Stimulated activated CD4-positive, alpha-beta T cell treated with anti-CD3 and anti-CD28 coated beads, Interleukin-15, amount 100 ng/mL, for 24 hours (primary cell): ENCODE measurements at places on chromosomes 4 and X.

DNA sequence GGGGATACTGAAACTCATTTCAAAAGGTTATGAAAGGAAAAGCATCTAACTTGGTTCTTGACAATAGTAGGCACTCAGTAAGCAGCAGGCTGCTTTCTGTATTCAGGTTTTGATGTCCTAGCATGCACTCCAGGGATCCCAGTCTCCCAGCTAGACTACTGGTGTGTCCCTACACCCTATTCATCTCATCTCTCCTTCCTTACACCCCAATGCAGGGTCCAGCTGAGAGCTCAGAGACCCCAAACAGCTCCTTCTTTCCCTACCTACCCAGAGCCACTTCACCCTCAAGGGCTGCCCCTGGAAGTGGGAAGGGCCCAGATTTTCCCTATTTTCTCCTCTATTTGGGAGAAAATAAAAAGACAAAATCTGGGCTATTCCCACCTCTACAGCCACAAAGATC, 1.6 kb upstream of the EFNB1 start:
- DNase-seq, result no peak

GRCh38 chr4:76053730-76054129, 17.9 kb upstream of the CXCL11 start:
- DNase-seq, result no peak

DNA sequence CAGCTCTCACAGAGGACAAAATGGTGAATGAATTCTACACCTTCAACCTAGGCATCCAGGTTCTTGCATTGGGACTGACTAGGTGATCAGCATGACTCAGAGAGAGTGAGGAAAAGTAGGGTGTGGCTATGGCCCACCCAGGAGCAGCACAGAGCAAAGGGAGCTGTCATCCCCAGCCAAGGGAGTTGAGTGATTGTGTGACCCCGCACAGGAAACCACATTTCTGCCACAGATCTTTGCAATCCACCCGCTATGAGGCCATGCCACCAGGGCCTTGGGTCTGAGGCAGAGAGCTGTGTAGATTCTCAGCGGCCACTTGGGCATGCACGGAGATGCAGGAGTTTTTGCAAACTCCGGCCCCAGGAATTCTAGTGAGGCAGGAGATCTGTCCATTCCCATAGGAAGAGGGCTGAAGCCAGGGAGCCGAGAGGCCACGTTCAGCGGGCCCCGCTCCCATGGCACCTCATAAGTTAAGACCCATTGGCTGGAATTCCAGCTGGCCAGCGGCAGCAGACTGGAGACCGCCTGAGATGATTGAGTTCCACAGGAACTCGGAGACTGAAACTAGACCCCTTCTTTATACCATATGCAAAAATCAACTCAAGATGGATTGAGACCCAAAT, 75.9 kb downstream of the NAA11 start:
- no peak for DNase-seq

DNA sequence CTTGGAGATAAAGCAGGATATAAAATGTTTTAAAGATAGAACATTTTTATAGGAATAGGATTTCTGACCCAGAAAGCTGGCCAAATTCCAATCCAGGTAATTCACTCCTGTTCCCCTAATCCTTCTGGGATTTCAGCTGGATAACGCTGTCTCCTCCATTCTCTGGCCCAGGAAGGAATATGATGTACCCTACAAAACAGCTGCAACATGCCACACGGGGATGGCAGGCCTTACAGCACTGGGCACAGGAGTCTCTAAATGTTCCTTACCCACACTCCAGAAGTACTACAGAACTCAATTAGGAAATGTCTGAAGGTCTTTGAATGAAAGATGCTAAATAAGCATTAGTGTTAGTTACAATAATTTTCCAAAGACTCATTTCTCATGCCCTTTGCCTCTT, 15.8 kb downstream of the CAMK2D start:
- DNase-seq, result no peak

DNA sequence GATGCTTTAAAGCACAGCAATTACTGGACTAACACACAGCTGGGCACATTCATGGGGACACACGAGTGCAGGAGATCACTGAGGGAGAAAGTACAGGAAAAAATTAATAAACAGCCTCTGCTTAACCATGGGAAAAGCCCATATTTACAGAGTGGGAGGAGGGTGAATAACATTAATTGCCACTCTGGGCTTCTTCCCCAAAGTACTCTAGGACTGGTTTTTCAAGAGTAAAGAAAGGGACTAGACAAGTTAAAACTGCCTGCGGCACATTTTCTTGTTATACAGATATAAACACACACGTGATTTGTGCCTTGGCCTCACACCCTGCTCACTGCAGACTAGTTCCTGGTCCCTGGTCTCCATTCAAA, 179.7 kb upstream of the TET2 start:
- DNase-seq, result peak; percentile 7

GRCh38 chr4:2925496-2925895, 37.7 kb downstream of the NOP14 start:
- no peak for DNase-seq
